ENCODE measurements at places on chromosomes 2 and 18.

GRCh38 chr2:54947646-54948045 lies 102.6 kb downstream of the RTN4 start:
- no peak for DNase-seq

GRCh38 chr18:39072970-39073369 lies 1507.4 kb upstream of the CELF4 start:
- DNase-seq: no peak

DNA sequence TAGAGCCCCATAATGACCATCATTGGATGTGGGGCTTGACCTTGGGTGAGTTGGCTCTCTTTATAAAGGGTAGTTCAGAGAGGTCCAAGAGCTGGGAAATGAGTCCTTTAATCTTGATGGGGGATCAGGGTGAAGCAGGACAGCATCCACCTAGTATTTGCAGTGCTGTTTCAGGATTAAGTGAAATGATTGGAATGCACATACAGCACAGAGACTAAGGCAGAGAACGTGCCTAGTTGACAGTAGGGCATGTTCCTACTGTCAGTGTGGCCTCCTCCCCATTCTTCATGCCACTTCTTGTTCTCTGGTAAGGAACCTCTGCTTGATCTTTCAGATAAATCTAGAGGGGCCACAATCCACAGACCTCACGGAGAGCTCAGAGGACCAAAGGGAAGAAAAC lies 78.9 kb downstream of the TRIM43 start:
- no peak for DNase-seq

GRCh38 chr18:58992301-58993231 lies 127.9 kb downstream of the ZNF532 start:
- no peak for DNase-seq

- no peak for DNase-seq
Measured at GRCh38 chr2:153935511-153935910, 63.8 kb downstream of the GALNT13 start.

- DNase-seq: no peak
Measured at GRCh38 chr2:120969613-120970355, 234.1 kb downstream of the GLI2 start.

- DNase-seq: no peak
Measured at GRCh38 chr2:75564026-75564688, 3.4 kb upstream of the EVA1A start.

DNA sequence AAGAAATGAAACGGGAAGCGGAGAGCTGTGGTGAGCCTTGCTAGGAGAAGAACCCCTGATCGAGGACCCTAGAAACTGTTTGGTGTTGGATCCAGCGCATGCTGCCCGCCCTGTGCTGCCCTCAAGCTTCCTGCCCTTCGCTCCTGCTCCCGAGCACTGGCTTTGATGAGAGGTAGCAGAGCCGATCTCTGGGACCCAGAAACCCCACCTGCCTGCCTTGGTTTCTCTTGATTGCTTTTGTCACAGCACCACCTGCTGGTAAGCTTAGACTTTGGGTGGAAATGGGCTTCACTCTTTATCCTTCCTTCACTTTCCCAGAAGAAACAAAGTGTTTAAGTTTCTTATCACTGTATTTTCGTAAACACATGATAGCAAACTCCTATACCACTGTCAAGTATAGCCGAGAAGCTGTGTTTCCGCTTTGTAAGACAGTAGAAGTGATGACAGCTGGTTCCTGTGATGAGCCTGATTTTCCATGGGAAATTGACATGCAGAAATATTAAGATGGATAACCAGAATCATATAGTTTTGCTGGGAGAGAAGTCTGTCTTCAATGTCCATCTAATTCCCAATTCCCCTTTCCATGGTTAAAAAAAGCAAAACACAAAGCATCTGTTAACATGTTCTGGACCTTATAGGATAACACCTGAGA lies 267.4 kb downstream of the PHLPP1 start:
- DNase-seq: peak; percentile 82

- DNase-seq: no peak
Measured at GRCh38 chr2:119383410-119384140, 16.8 kb downstream of the DBI start.

- DNase-seq: no peak
Measured at GRCh38 chr2:9004338-9005204, 1.1 kb upstream of the MBOAT2 start.

DNA sequence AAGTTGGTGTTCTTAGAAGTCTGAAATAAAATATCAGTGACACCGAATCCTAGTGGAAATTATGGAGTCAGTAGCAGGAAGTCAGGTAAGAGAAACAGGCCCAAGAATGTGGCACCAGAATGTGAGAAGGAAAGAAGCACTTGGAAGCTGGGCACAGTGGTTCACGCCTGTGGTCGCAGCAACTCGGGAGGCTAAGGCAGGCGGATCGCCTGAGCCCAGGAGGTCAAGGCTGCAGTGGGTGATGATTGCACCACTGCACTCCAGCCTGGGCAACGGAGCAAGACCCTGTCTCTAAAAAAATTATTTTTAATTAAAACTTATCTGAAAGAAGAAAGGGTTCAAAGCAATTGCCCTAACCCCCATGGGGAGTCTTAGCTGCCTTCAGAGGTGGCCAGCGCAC lies 268.3 kb upstream of the SALL3 start:
- no peak for DNase-seq

GRCh38 chr2:68032702-68033101 lies 30.1 kb downstream of the C1D start:
- no peak for DNase-seq

- DNase-seq: no peak
Measured at GRCh38 chr2:150997702-150998440, 263.8 kb downstream of the RBM43 start.

GRCh38 chr2:57876313-57876712 lies 170.3 kb upstream of the VRK2 start:
- DNase-seq: peak; percentile 18

DNA sequence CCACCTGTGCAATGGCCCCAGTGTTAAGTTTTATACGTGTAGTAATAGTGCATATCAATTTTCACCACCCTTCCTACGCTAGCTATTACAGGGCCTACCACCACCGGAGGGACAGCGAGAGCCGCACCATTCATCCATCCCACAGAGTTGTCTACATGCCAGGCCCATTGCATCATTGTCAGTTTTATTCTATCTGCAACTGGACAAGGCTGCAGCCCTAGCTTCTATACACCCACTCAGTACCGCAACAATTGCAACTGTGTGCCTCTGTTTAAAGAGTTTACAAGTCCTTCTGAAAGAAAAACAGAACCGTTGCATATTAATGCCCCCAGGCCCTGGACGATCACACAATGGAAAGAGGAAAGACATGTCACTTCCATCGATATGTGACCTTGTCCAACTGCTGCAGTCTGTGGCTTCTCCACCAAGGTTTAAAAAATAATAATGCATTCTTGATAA lies 58.6 kb downstream of the ZEB2 start:
- DNase-seq: no peak

- no peak for DNase-seq
Measured at GRCh38 chr2:217849154-217849975, 153.4 kb downstream of the TNS1 start.

- no peak for DNase-seq
Measured at GRCh38 chr2:207403950-207404349, 125.8 kb upstream of the CREB1 start.

DNA sequence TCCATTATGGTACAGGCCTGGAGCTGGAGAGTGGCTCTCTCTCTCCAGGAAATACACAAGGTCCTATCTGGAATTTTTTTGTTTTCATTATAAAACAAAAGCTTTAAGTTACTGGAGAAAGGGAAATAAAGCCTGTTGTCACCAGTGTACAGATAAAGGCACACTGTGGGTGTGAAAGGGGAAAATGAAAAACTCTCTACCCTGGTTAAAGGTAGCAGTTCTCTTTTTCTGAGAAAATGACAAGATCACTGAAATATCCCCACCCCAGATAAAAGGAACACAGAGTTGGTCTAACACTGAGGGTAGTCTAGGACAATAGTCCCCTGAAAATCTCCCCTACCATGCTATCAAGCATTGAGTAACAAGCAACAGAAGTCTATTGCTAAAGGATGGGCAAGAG lies 438.7 kb downstream of the MBD2 start:
- DNase-seq: no peak

GRCh38 chr2:45009303-45009927 lies at the start of gene SIX2:
Gene SIX2, minus strand, starts transcription at chr2:45009452. Its CDS starts 342 bp downstream, at chr2:45009110.
- DNase-seq: peak; percentile 98

DNA sequence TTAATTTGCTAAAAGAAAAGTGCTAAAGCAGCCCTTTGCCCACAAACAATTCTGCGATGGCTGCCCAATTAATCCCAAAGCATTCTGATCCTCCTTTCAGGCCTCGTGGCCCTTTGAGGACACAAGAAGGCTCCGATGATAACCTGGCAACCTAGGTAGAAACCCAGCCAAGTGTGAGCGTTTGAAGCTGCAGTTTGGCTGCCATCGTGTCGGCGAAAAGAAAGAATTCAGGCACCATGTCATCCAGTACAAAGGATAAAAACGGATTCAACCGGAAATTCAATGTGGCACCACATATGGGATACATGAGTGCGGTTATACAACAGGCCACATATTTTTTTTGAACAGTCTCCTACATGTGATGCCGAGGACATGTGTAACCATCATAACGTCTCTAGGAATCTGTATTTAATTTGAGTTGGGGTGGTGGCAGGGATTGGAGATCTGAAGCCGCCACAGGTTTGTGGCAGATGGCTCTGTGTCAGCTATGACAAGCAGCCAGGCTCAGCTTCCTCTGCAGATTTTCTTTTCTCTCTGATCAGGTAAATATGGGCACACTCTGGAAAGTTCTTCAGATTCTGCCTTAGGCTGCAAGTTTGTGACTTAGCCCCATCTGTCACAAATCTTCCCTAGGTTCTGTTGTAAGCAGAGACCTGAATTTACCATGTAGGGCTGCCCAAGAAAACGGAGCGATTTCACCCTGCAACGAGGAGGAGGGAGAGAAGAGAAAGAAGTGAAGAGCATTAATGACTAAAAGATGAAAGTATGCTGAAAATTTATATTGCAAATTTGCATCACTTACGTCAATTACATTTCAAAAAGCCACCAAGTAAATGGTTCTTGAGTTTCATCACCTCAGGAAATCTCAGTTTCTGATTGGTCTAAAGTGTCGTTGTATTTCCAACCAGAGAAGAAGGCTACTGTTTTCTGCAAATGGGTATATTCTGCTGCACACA lies 573.2 kb downstream of the ZEB2 start:
- DNase-seq: no peak

- no peak for DNase-seq
Measured at GRCh38 chr2:6446938-6447608, 418.6 kb downstream of the CMPK2 start.

DNA sequence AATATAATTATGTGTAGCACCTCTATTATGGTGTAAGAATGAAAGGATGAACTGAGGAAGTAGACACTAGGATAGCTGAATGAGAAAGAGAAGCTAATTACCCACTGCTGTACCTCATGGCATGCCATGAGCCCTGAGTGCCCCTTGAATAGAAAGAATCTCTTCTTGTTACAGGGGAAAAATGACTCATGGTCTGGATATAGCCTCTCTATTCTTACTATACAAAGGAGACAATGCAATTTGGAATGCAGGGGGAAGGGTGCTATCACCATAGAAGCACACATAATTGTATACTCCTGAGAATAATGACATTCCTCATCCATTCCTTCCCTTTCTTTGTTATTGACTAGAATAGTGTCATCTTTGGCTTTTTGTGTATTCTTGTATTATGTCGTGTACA lies 385.2 kb downstream of the CDH7 start:
- DNase-seq: no peak

GRCh38 chr2:675051-675450 lies 2.2 kb downstream of the TMEM18 start:
- no peak for DNase-seq

GRCh38 chr18:12904012-12904516 lies 20.0 kb upstream of the PTPN2 start:
- no peak for DNase-seq

- DNase-seq: no peak
Measured at GRCh38 chr2:160921386-160921964, 238.8 kb upstream of the TANK start.

DNA sequence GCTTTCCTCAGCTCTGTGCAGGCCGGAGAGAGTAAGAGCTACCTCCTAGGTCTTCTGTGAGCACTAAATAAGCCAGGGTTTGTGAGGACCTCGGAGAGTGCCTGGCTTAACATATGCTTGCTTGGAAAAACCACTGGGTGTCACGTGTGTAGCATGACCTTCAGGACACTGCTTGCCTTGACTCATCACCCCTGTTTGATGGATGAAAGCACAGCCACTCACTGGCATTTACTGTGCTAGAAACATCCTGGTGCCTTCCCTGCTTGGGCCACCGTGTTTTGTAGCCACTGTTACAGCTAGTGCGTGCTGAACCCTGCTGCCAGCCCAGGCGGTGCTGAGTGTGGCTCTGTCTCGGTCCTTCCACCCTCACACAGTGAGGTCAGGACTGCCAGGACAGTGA lies 34.8 kb upstream of the ITM2C start:
- DNase-seq: no peak

GRCh38 chr2:134758633-134759032 lies 39.8 kb upstream of the TMEM163 start:
- DNase-seq: no peak

- no peak for DNase-seq
Measured at GRCh38 chr2:80579756-80580155, 275.2 kb upstream of the LRRTM1 start.

GRCh38 chr2:169042856-169043255 lies 11.7 kb upstream of the ABCB11 start:
- no peak for DNase-seq

DNA sequence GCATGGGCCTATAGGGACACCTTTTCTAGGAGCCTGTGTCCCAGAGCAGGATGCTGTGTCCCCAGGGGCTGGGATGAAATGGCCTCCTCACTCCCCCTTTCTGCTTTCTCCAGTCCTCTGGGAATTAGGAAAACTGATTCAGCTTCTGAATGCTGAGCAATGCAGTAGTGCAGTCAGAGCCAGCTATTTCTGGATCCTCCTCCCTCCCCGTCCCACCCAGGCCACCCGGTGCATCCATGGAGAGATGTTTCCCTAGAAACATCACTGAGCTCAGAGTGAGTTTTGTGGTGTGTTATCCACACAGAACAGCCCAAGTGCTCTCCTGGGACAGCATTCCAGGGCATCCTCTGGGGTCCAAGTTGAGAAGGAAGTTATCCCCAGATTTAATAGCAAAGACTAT lies 125.5 kb downstream of the LOXHD1 start:
- no peak for DNase-seq

DNA sequence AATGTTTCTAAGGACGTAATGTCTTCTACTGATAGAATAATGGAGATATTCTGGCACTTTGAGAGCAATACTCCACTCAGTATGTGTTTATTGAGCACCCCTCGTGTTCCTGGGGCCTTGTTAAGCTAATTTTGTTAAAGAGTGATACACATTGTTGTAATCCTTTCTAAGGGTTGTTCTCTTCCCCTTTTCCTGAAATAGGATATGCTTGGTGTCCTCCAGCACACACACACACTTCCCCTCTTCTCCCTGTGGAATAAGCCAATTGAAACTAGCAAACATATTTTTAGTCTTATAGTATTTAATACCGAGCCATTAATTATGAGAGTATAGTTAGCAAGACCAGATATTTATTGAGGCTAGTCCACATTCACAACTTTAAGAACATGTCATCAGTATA lies 114.1 kb downstream of the CRIM1 start:
- no peak for DNase-seq

GRCh38 chr2:195022508-195022830 lies 634.6 kb upstream of the SLC39A10 start:
- no peak for DNase-seq

- DNase-seq: no peak
Measured at GRCh38 chr2:168200930-168201583, 46.3 kb downstream of the STK39 start.

GRCh38 chr2:975095-975494 lies 24.4 kb downstream of the SNTG2 start:
- no peak for DNase-seq

GRCh38 chr2:239021651-239022436 lies 174.0 kb downstream of the TWIST2 start:
- DNase-seq: no peak

GRCh38 chr2:172819943-172820342 lies 84.3 kb downstream of the RAPGEF4 start:
- no peak for DNase-seq
